ENCODE measurements at places on chromosomes 7 and 10.

GRCh38 chr10:70555371-70555770, 47.2 kb downstream of the PRF1 start:
- DNase-seq: no peak

DNA sequence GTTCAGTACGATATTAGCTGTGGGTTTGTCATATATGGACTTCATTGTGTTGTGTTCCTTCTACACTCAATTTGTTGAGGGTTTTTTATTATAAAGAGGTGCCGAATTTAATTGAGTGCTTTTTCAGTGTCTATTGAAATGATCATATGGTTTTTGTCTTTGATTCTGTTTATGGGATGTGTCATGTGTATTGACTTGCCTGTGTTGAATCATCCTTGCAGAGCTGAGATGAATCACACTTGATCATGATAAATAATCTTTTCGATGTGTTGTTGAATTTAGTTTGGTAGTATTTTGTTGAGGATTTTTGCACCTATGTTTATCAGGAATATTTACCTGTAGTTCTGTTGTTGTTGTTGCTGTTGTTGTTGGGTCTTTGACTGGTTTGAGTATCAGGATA, 39.8 kb downstream of the ATOH7 start:
- no peak for DNase-seq

GRCh38 chr7:37052705-37053104, 328.4 kb upstream of the AOAH start:
- DNase-seq: no peak

GRCh38 chr7:94562525-94562924, 52.9 kb downstream of the CASD1 start:
- DNase-seq: no peak

DNA sequence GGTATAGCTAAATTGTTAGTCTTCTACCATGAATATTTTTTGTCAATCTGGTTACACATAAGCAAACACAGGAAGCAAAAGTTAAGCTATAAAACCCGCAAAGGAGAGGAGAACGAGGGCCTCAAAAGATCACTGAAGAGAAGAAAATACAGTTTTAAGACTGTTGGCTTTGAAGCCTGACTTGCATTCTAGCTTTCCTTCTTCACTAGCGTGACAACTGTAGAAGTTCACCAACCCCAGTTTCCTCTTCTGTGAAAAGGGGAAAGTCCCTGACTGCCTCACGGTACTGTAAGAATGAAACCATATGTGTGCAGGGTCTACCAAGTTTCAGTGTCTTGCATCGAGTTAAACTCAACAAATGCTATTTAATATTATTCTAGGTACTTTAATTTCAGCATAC, 7.5 kb upstream of the LRRN3 start:
- DNase-seq: no peak

- no peak for DNase-seq
Measured at GRCh38 chr7:34208878-34209621, 303.7 kb downstream of the BMPER start.

GRCh38 chr7:129069021-129069420, 14.1 kb upstream of the TNPO3 start:
- no peak for DNase-seq

GRCh38 chr10:63703113-63703670, 182.0 kb downstream of the REEP3 start:
- no peak for DNase-seq

- DNase-seq: no peak
Measured at GRCh38 chr10:25296324-25296723, 121.5 kb downstream of the GPR158 start.

DNA sequence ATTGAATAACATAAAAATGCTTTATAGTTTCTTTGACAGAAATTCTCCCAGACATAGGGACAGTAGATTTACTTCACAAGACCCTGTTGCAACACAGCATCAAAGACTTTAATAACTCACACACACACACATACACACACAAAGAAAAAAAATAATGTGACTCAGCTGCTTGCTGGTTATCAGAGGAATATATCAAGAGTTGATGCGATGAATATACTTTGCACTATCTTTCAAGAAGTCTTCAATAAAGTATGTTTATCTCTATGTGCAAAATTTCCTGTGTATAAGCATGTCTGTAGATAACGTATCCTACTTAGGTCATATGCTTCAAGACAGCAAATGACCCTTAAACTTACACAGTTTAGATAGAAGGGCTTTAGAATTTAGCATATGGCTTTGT, 243.1 kb downstream of the ARL4A start:
- no peak for DNase-seq

DNA sequence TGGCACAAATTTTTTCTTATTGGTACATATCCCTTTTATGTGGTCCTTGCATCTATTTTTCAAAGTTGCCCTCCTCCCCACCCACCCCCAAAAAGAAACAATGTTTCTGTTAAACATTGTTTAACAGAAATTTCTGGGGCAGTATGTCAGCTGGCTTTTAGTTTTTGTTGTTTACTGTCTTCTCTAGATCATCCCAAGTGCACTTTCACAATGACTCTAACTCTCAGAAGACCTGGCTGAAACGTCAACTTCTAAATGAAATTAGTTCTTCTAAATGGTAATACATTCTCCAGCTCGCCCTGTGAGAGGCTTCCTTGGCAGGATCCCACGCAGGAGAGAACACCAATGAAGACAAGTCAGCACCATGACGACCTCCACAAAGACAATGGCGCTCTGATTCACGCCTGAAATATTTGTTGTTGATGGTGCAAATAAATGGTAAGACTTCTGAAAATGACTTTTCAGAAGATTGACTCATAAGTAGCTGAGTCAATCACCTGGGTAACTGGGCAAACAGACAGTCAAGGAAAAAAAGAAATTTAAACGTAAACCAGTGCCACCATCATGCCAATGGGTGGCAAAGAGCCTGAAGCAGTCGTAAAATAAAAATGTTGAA, 293.7 kb downstream of the FZD1 start:
- no peak for DNase-seq

- no peak for DNase-seq
Measured at GRCh38 chr10:124875596-124875995, 66.3 kb upstream of the ZRANB1 start.

GRCh38 chr7:121505540-121506182, 109.6 kb upstream of the FAM3C start:
- DNase-seq: no peak

- no peak for DNase-seq
Measured at GRCh38 chr7:156014201-156014600, 201.9 kb upstream of the SHH start.

DNA sequence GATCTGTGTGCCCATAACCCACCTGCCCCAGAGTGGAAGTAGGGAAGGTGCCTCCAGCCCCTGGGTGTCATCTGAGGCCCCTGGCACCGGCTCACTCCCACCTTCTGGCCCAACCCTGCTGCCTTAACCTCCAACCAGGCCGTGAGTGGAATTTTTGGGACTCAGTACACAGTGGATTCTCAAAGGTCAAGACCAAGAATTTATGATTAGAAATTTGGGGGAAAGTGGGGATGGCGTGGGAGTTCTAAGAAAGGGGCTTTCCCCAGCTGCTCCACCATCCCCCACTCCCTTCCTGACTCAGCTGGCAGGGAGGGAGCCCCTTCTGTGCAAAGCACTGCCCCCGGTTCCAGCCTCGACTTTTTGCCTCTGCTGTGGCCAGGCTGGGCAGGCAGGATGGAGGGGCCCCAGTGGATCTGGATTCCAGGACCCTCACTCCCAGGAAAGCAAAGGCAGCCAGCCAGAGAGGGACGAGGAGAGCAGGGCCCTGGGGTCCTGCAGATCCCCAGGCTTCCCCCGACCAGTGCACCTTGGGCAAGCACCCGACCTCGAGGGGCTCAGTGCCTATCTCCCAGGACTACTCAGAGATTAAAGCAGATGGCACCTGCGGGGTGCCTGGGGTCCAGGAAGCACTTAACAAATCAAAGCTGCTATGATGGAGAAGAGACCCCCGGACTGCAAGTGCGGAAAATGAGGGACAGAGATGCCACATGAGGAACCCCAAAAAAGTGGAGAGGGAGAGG, 12.8 kb downstream of the SPOCK2 start:
- no peak for DNase-seq

- no peak for DNase-seq
Measured at GRCh38 chr10:95789902-95790301, 33.9 kb downstream of the ENTPD1 start.

DNA sequence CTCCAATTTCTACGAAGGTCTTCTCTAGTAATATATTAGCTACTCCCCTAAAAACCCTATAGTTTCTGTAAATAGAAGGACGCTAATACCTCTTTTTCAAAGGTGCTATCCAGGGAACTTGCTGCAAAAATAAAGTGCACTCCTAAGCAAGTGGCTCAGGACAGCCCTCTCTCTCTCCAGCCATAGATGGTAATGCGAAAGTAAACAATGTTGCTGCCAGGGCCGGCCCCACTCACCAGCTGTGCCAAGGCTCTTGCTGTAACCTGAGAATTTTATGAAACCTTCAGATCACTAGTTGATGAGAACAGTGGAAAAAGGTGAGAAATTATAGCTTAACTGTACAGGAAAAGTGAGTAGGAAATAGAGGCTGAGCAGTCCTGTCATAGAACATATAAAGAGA, 10.9 kb upstream of the TAS2R39 start:
- no peak for DNase-seq

DNA sequence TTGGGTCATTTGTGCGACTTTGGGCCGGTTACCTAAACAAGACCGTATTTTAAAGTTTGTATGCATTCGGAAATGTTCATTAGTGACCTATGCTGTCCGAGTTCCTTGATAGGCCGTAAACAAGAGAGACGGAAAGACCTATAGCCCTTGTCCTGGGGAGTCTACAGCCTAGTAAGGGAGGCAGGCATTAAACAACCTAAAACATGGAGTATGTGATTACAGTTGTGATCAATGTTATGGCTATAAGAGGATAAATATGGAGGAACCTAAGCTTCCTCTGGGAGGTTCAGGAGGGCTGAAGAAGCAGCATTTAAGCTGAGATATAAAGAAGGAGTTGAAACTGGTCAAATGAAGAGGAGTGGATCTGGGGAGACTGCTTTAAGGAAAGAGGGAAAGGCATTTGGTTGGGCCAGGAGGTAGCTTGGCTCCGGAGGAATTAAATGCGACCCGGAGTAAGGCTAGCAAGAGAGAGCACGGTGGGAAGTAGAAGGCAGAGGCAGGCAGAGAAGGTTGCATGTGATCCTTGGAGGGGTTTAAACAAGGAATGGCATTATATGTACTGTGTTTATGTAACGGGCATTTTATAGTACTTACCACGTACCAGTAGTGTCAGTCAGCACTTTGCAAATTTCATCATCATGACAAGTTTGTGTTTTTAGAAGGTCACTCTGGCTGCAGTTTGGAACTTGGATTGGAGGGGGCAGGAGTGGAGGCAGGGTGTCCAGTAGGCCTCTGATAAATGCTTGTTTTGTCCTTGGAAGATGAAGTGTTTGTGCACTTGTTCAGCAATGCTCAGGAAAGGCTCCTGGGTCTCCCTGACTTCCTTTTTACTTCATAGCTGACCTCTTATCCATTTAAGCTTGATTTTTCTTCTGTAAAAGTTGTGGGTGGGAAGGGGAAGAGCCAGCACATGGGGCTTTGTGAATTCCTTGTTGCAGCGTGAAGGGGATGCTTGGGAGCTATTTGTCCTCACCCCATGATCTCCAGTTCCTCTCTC, 1.0 kb upstream of the AVPI1 start:
- DNase-seq: no peak

- no peak for DNase-seq
Measured at GRCh38 chr10:30820261-30820991, 190.9 kb upstream of the LYZL2 start.

DNA sequence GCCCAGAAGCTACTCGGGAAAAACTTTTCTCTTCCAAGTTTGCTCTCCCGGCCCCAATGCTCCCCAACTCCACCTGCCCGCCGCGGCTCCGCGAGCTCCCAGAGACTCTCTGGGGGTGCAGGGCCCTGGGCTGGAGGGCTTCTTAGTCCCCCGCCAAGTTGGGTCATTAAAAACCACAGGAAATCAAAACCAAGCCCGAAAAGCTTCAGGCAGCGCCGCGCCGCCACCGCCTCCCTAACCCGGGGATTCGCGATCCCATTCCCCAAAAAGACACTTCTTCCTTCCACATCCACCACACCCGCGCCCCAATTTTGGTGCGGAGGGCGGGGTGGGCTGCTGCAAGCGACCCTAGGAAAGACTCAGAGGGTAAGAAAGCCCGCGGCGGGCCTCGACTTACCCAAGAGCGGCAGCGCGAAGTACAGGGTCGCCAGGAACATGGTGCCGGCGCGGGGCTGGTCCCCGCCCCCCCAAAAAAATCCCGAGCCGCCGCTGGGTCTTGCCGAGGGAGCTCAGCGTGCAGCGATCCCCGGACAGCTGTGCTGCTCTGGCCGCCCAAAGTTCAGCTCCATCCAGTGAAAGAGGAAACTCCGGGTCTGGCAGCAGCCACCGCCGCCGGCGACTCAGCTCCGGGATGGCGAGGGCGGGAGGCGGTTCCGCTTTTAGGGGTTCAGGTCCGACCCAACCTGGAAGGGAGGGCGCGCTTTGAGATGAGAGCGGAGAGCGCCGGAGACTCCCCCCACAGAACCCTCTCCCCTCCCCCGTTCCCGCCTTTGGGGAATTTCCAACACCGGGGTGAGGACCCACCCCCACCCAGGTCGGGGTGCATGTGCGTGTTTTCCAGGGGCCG, 1.2 kb downstream of the GFRA1 start:
- no peak for DNase-seq

GRCh38 chr10:96450529-96451207, 63.1 kb downstream of the TLL2 start:
- no peak for DNase-seq

DNA sequence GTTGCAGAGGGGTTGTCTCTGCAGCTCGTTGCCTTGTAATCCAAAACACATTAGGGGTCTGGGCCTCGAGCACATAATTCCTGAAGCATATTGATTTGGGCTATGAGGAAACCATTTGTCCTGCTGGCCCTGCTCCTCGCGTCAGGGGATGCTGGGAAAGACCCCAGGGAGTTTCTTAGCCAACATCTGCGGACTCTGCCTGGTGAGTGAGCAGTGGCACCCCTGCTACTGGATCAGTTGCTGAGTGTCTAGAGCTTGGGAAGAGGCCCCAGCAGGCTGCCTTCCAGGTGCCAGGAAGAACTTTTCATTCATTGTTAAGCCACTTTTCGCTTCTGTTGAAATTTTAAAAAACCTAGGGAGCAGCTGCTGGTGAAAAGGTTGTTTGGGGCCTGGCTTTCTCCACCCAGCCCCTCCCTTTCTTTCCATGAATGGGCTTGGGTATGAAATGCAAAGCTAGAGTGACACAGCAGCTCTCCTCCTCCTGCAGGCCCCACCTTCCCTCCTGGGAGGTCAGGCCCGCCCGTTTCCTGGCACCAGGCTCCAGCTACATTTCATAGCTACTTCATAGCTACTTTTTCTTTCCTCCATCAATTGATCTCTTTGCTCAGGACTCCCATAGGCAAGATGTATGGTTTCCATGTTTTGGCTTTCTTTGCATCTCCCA, 26.8 kb downstream of the TACR2 start:
- DNase-seq: no peak

- DNase-seq: no peak
Measured at GRCh38 chr7:94649450-94649849, 6.5 kb downstream of the SGCE start.

DNA sequence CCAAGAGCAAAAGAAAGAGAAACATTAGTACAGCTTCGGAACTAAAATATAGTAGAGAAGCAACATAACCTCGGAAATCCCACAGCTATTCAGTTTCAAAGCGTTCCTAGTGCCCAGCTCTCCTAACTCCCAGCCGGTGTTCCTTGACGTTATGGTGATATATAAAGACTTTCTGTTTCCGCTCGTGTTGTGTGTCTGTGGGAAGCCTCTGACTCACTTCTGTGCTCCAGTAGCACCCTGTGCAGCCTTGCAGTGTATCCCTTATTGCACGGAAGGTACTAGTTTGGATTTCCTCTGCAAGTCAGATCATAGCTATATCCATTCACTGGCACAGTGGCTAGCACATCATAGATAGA, 535 bp downstream of the ASAH2B start:
- DNase-seq: no peak
